MV-4-11 (cell line): ENCODE measurements at places on chromosomes 4 and X.

DNA sequence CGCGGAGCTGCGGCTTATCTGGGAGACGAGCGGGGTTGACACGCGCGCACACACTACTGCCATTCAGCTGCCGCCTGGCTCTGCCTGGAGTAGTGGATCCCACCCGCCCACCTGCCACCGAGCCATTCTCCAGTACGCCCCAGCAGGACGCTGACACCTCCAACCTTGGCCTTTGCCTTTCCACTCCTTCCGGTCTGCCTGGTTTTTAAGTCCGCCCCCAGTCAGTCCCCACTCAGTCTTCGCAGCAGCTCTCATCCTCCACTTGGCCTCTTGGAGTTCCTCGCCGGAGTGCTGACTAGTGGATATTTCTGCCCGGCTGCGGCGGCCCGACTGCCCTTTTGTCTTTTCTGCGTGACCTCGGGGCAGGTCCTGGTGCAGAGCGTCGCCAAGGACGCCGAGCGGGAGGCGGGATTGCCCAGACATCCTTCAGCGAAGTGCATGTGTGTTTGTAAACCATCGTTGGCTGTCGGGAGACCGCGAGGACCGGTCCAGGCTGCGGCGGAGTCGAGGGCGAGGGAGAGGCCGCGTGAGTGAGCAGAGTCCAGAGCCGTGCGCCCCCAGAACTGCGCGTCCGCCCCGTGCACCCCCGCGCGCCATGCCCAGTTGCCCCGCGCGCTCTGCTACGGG lies 1.1 kb downstream of the SLIT2 start:
- no peak for DNase-seq

- DNase-seq = no peak
These were observed 203.3 kb upstream of the HS3ST1 start for GRCh38 chr4:11632025-11632424.

DNA sequence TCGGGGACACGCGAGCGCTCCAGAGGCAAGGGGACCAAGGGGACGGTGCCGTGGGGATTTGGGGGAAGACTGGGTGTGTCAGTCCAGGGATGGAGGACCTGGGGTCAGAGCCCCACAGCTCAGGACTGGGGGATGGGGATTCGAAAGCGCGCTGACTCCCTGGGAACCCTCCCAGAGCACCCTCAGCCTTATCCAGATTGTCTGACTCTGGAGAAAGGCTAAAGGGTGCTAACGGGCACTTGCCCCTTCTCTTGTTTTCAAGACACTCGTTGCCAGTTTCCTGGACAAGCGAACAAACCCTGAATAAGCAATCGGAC lies 1.1 kb downstream of the DOCK11 start:
- DNase-seq = no peak

- DNase-seq = no peak
These were observed 51.7 kb downstream of the TBC1D9 start for GRCh38 chr4:140704392-140704960.

- no peak for DNase-seq
These were observed 851.6 kb downstream of the PDHA2 start for GRCh38 chr4:96691521-96691920.

DNA sequence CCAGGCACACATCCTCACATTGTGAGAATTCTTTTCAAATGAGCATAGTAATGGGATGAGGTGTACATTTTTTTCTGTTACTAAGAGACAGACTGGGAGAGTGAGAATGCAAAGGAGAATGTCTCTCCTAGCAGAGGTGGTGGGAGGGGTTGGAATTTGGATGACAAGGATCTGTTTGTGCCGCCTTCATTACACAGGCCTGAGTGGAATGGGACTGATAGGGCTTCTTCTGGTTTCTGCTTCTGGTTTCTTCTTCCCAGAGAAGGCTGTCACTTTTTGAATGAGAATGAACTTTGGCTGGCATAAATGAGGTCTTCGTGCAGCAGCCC lies 55.4 kb downstream of the C4orf51 start:
- no peak for DNase-seq

DNA sequence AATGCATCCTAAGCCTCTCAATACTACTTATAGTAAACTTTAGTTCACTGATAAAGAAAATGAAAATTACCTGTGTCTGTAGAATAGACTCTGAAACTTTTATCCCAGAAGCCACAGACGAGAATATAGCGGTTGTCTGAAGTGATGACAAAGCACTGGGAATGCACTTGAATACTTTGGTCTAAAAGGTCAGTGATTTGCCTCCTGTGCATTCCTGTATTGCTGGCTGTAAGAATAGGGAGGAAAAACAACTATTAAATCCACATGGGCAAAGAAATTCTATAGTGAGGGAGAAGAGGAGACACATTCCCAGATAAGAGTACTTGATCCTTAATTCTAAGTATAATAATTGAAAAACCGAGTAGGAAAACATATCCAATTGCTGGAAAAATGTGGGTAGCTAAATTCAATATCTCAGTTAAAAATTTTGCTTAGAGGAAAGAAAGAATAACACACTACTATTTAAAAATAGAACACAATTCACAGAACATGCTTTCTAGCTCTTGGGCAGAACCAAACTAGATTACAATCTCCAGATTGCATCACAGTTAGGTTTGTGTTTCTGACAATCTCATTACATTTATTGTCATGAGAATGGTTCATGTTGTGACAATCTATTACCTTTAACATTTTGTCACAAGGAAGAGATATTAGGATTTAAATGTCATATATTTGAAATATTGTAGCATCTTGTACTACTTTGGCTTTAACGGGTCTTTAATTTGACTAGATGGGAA lies 232.1 kb downstream of the DCLK2 start:
- DNase-seq = no peak

GRCh38 chrX:5672099-5672498 lies 556.6 kb downstream of the NLGN4X start:
- DNase-seq = no peak

GRCh38 chr4:156290811-156291210 lies 337.1 kb upstream of the CTSO start:
- DNase-seq = no peak

DNA sequence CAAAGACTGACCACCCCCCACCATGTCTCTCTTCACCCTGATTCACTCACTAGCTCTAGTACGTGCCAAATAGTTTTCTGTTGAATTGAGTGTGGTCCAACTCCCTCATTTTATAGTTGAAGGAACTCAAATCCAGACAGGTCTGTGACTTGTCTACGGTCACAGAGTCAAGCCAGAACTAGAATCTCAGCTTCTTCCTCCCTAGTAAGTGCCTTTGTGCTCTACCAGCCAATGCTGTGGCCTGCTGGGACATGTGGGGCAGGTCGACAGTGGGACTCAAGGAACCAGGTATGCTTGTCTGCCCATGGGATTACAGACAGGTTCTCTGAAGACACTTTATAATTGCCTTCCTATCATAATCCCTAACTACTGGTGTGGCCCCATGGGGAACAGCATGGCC lies 108.6 kb upstream of the CPEB2 start:
- no peak for DNase-seq

DNA sequence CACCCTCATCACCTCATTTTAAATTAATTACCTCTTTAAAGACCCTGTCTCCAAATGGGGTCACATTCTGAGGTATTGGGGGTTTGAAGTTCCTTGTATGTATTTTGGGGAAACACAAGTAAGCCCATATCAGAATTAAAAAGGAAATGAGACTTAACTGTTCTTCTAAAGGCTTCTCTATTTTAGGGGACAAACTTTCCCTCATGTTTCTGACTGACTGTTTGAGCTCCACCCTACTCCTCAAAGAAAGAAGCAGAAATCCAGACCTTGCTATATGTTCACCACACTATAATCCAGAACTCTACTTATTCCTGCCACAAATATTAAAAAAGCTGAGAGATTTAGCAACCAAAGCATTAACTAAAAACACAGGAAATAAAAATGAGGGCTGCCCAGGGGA lies 258.8 kb downstream of the ARHGAP24 start:
- DNase-seq = peak; percentile 53

GRCh38 chr4:120517966-120518365 lies 404.6 kb downstream of the PRDM5 start:
- DNase-seq = no peak

- no peak for DNase-seq
These were observed 301.9 kb upstream of the HS3ST1 start for GRCh38 chr4:11730545-11730944.

- peak; percentile 81 for DNase-seq
These were observed 69.8 kb downstream of the HAUS3 start for GRCh38 chr4:2172161-2172560.

DNA sequence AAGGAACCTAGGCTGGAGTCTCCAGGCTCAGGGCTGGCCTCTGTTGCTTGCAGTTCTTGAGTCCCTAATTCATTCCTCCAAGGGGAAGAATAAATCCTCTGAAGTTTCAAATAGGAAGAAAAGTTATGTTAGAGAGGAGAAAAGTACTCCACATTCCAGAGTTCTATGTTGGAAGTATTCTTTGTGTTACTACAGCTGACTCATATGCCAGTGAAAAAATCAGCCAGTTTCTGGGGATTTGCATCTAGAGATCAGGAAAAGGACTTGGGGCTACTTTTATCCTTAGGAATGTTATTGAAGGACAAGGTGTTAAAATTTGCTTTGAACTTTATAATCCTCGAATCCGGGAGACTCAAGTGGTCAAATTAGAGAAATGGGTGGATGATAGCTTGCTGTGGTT lies 11.7 kb upstream of the NUDT9 start:
- no peak for DNase-seq

DNA sequence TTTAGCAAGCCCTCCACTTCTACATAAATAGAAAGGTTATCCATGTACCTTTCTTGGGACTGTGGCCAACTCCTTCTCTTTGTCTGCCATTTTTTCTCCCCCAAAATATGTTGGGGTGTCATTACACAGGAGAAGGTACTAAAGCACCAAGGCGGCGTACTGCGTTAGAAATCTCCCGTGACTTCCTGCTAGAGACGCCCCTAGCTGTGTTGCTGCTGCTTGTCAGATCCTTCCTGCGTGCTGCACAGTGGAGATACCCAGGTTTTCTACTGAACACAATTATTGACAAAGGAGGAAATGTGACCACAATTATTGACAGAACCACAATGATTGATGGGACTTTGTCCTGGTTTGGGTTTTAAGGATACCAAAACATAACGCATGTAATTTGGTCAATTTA lies 97.7 kb downstream of the EFHC2 start:
- no peak for DNase-seq

GRCh38 chrX:7133050-7133440 lies 14.5 kb upstream of the STS start:
- peak; percentile 22 for DNase-seq

GRCh38 chr4:38523524-38524448 lies 140.2 kb upstream of the KLF3 start:
- DNase-seq = peak; percentile 99

DNA sequence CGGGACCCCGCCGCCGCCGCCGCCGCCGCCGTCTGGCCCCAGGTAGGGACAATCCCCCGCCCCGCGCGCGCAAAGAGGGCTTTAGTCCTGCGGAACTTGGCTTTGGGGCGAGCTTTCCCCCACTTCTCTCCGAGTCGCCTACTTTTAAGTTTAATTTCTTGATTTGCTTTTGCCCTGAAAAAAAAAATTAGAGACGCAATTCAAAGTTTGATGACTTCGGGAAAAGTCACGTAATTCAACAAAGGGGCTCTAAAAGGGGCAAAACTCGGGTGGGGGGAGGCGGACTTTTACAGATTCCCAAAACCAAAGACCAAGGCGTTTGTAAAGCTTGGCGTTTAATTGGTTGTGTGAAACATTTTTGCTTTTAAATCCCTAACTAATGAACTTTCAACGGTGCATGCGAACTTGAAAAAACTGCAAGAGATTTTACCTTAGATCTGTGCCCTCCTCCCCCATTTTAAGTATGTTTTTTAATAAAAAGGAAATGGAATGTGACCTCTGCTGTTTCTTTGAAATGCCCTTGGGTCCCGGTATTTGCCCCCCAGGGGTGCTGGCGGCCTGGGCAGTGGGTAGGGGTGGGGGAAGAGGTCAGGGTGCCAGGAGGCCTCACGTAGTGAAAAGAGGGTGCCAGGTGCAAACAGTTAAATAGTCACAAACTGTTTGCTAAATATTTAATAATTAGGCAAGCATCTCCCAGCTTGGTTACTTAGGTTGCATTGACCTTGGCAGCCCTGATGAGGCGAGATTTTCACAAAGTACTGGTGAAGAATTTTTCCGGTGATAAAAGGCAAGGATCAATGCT lies 209.7 kb downstream of the NWD2 start:
- no peak for DNase-seq
